Heart right ventricle (tissue), 16 donors: ENCODE measurements at places on chromosomes 5 and 9. TPM values are rescaled to one million over a fixed set of nuclear protein-coding genes. Genes with fewer than 3 reads are reported as not detected.

KIF4B gene
- 0.05 TPM for total RNA-seq

DNA sequence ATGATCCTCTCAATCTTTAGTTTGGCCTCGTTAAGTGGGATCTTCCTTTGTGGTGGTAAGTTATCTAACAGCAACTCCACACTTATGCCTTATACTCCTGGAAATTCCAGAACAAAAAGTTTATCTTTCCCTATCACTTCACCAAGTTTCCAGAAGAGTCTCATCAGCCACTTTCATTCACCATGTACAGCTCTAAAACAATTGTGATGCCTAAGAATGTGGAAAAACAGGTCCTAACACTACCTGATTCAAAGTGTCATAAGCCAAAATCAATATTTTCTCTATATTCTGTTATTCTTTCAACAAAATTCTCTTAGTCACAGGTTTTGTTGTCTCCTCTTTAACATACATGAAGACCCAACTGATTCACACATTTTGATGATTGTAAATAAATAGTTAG lies 342.4 kb upstream of the TYRP1 start:
- H3K27me3 ChIP-seq = no peaks in the 10 kb centered on the region
- H3K4me3 ChIP-seq = no peak overlapping the region
- H3K4me1 ChIP-seq = no peaks in the 10 kb centered on the region
- DNase-seq = no peak
- no peak overlapping the region for H3K27ac ChIP-seq
- no peaks in the 10 kb centered on the region for H3K36me3 ChIP-seq

DOK3 gene
- total RNA-seq = 0.92 TPM

DNA sequence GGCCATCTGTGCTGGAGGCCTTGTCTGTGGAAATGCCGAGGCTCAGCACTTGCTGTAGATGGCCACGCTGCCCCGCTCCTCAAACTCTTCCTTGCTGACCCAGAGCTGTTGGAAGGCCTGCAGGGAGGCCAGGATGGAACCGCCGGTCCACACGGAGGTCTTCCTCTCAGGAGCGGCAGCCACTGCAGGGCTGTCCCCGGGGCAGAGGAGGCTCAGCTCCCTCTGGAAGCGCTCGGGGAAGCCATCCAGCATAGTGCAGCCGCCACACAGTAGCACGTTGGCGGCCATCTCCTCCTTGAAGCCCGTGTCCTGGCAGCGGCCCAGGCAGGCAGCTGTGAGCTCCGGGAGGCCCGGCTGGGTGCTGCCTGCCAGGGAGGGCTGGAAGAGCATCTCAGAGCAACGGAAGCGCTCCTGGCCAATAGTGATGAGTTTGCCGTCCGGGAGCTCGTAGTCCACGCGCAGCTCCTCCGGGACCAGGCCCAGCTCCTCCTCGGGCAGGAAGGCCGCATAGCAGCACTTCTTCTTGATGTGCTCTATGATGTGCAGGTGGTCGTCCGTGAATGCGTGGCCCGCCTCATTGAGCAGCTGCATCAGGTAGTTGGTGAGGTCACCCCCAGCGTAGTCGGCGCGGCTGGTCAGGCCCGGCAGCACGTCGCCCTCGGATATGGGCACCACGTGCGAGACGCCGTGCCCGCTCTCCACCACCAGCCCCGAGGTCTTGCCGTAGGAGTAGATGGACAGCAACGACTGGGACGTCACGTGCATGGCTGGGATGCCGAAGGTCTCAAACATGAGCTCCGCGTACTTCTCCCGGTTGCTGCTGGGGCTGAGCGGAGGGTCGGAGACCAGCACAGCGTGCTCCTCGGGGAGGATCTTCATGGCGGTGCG lies 901 bp downstream of the ACTL7B start:
- H3K4me3 ChIP-seq = no peak overlapping the region
- H3K36me3 ChIP-seq = no peaks in the 10 kb centered on the region
- H3K27ac ChIP-seq = no peak overlapping the region

- H3K4me3 ChIP-seq = no peak overlapping the region
- peaks cover 18% of the 10 kb centered on the region for H3K27me3 ChIP-seq
- H3K27ac ChIP-seq = no peak overlapping the region
- H3K36me3 ChIP-seq = no peaks in the 10 kb centered on the region
- peaks cover 4% of the 10 kb centered on the region for H3K4me1 ChIP-seq
- DNase-seq = no peak
Observed at GRCh38 chr5:132651838-132652469, 6.0 kb upstream of the IL13 start.

DNA sequence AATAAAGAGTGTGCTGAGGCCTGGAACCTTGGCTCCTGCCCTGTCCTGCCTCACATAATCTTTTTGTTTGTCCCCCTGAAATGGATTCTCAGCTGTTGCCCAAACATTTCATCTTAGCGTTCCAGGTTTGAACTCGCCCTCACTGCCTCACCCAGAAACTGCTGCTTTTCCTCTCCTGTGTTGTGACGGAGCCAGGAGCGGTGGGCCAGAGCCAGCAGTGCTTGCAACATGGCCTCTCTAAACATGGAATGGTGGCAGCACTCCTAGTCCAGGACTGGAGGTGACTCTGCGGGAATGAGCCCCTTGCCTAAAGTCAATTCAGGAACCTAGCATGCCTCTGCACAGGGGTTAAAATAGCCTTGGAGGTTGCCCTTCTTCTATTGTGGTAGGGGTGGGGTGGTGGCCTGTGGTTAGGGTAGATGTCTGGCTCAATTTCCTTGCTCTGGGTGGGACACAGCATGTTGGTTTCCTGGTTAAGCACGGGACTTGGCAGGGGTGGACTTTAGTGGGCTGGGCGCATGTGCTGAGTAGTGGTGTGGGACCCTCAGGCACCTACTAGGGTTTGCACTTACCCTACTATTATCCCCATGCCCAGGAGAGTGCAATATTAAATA lies 101.6 kb downstream of the SLC25A46 start:
- no peaks in the 10 kb centered on the region for H3K27me3 ChIP-seq
- H3K36me3 ChIP-seq = no peaks in the 10 kb centered on the region
- no peak overlapping the region for H3K4me3 ChIP-seq
- H3K27ac ChIP-seq = no peak overlapping the region

GRCh38 chr9:81591791-81592190 lies 97.6 kb downstream of the TLE1 start:
- H3K36me3 ChIP-seq = no peaks in the 10 kb centered on the region
- H3K27ac ChIP-seq = no peak overlapping the region
- H3K27me3 ChIP-seq = no peaks in the 10 kb centered on the region
- no peak for DNase-seq
- H3K4me3 ChIP-seq = no peak overlapping the region

GRCh38 chr9:35487081-35487480 lies 2.8 kb upstream of the RUSC2 start:
- peaks cover 30% of the 10 kb centered on the region for H3K4me1 ChIP-seq
- H3K27ac ChIP-seq = no peak overlapping the region
- no peak for DNase-seq

DMRT2 gene
- not detected for total RNA-seq

- H3K27ac ChIP-seq = no peak overlapping the region
- no peaks in the 10 kb centered on the region for H3K27me3 ChIP-seq
- H3K4me1 ChIP-seq = peaks cover 7% of the 10 kb centered on the region
- H3K4me3 ChIP-seq = no peak overlapping the region
Observed at GRCh38 chr5:32687499-32687831, 23.7 kb upstream of the NPR3 start.

GZMA gene
- 1.9 TPM for total RNA-seq

FOXD4L4 gene
- not detected for total RNA-seq
